ENCODE measurements at places on chromosomes 12 and 14. TPM values are rescaled to one million over a fixed set of nuclear protein-coding genes. Genes with fewer than 3 reads are reported as not detected.

GRCh38 chr12:21678959-21679358 is 21.3 kb upstream of the LDHB start:
- no peak for DNase-seq

- DNase-seq = no peak
These were observed 44.8 kb upstream of the PCED1B start for GRCh38 chr12:47034661-47035060.

GRCh38 chr12:65642061-65642661 is 182.1 kb upstream of the HMGA2 start:
- no peak for DNase-seq

DNA sequence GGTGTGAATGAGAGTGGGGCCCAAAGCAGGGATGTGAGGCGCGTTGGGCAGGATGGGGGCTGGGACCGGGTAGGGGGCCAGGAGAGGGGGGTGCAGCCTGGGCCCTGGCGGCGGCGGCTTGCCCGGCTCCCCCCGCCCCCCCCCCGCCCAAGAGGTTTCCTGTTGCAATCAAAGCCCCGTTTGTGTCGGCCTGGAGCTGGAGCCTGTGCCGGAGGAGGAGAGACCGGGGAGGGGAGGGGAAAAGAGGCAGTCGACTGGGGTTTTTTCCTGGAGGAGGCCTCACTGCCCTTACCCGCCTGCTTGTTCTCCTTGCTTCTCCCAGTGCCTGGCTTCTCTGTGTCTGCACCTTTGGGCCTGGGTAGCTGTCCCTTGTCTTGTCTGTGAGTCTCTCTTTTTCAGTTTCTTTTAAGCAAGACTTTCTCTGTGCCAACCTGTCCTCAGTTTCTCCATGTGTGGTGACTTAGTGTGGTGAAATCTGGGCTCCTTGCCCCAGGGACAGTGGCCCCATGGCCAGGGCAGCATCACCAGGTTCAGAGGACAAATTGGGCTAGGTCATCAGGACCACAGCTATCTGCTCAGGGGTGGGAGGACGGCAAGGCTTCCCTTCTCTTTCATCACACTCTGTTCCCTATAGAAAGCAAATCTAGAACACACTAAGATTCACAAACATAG is 8.5 kb downstream of the RARG start:
- DNase-seq = no peak

DNA sequence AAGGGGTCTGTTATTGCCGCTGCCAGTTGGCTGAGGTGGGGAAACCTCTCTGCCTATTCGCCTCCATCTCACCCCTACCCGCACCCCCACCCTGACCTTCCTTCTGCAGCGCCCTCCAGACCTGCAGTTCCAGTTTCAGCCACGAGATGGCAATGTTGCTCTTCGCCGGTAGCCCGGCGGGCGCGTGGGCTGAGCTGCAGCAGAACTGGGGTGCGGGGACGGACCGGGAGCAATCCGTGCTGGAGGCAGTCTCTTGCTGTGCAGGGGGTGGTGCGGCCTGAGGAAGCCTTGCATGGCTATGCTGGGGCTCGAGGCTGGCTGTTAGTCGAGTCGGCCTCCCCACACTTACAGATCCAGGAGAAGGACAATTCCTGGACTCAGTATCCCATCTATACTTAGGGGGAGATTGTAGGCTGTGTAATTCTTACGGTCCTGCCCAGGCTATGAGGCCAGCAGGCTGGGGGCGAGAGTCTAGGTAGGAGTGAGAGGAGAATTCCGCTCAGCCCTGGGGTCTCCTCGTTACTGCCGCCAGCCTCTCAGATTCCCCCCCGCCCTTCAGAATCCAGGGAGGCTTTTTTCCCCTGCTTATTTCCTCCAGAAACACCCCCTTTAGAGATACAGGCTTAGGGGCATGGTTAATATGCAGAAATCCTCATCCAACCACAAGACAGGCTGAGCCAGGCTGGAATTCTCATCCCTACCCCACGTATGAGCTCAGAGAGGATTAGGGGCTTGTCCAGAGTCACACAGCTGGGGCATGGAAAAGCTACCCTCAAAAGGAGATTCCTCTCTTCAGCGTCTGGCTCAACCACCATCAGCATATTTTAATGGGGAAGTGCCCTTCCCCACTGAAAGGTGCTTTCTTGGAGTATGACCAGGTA is 118.2 kb downstream of the AACS start:
- DNase-seq = no peak

GRCh38 chr12:1929985-1930802 is 11.7 kb upstream of the CACNA2D4 start:
- no peak for DNase-seq

Gene IFI27L2
- total RNA-seq = 33.6 TPM

Gene MYF5
- total RNA-seq = not detected

Gene TPH2
- not detected for total RNA-seq

Gene KRT85
- total RNA-seq = not detected

Gene KCNA1
- not detected for total RNA-seq

Gene SLC35E3
- total RNA-seq = 1.1 TPM

Gene ASB2
- 0.58 TPM for total RNA-seq

Gene NPFF
- total RNA-seq = not detected

Gene RAB5B
- 76.2 TPM for total RNA-seq

Gene LIN52
- 11.7 TPM for total RNA-seq

Gene GPRC5D
- not detected for total RNA-seq

Gene NR4A1
- 3.4 TPM for total RNA-seq

All from glomerular endothelial cell (primary cell).